Left ventricle myocardium inferior (tissue), 1 donor: ENCODE measurements at places on chromosomes 13 and 19. TPM values are rescaled to one million over a fixed set of nuclear protein-coding genes. Genes with fewer than 3 reads are reported as not detected.

GRCh38 chr13:30371649-30372265, 50.5 kb upstream of the UBE2L5 start:
- no peak for DNase-seq

DNA sequence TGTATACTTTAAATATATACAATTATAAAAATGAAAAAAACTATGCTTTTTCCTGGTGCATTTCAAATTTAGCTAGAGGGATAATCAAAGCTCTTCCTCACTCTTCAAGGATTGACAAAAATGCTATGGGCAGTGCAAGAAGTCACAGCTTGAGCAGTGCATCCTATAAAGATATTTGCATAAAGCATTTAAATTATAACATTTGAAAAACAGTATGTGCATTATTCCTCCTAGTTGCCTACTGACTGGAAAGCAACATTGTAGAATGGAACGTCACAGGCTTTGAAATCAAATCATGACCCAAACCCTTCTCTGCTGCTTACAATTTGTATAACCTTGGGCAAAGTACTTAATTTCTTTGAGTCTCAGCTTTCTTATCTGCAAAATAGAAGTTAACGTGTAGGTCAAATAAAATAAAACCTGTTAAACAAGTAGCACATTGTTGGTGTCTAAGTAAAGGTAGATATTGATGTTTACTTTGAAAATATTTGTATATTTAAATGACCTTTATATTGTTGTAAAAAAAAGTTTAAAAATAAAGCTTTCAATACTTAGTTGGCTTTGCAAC, 9.2 kb upstream of the KLHL1 start:
- no peak for DNase-seq

The ZNF266 gene
- total RNA-seq, result 8.8 TPM

GRCh38 chr13:96744367-96745331, 249.6 kb downstream of the OXGR1 start:
- DNase-seq, result no peak

DNA sequence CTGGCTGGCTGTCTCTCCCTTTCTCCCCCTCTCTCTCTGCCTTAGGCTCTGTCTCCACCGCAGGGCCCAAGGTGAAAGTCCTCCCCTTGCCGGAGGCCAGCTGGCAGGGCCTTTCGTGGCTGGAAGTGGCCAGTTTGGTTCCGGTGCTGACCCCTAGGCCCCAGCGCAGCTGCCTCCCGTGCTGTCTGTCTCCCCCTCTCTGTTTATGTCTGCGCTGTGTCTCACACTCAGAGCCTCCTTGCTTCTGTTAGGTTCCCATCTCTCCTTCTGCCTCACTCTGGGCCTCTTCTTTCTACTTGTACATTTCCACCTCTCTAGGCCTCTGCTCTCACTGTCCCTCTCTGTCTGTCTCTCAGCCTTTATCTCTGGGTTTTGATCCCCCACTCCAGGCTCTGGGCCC, 13.1 kb downstream of the CCDC97 start:
- DNase-seq, result peak; percentile 45

DNA sequence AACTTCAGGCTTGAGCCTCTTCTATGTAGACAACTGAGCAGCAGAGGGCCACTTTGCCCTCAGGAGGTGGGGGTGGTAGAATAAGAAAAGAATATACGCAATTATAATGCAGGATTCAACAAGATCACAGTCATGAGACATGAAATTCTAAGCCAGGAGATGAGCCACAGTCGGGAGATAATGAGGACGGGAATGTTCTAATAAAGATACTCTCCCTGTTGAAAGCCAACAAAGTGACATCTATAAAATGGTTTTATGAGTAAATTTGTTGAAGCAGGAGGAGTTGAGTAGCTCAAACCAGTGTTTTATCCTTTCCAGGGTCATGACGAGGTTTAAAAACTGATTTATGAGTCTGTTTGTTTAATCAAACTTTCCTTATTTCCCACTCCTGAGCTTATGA, 152.0 kb upstream of the SERP2 start:
- no peak for DNase-seq

GRCh38 chr19:44718441-44719261, 19.7 kb downstream of the CEACAM16 start:
- DNase-seq, result peak; percentile 78

GRCh38 chr13:23468811-23469210, 35.3 kb upstream of the SACS start:
- DNase-seq, result no peak

The LHB gene
- not detected for total RNA-seq

DNA sequence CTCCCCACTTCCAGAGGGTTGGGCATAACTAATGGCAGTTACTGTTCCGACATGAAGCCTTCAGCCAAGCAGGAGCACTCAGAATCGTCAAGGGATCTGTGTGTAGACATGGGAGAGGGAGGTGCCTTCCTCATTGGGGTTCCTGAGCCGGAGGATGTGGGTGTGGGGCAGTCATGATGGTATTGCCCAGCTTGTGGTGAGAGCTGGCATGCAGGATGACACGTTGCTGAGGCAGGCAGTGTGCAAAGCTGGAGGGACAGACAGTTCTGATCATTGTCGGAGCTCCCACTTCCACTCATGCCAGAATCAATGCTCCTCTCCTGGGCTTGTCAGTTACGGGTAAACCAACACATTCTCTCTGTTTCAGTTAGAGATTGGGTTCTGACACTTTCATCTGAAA, 83.9 kb upstream of the TSC22D1 start:
- DNase-seq, result no peak

DNA sequence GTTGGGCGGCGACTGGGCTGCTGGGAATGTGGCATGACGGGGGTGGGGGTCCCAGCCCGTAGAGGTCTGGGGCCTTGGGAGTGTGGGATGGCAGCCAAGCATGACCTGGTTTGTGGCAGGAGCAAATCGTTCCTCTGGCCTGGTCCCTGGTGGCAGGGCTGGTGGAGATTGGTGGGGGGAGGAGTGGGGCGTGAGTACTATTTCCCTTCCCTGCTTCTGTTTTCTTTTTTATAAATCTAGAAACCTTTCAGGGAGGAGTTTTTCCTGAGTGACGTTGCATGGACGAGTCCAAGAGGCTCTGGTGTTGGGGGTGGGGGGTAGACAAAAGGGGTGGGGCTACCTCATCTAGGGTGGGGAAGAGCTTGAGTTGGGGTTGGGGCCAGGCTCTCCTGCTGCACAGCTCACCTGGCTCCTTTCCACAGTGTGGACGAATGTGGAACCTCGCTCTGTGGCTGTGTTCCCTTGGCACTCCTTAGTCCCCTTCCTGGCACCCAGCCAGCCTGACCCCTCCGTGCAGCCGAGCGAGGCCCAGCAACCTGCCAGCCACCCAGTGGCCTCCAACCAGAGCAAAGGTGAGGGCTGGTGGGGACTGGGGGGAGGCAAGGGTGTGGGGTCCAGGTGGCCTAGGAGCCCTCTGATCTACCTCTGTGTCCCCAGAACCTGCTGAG, 15.4 kb upstream of the PRR19 start:
- DNase-seq, result peak; percentile 52

GRCh38 chr13:98026457-98026857, 73.0 kb downstream of the IPO5 start:
- no peak for DNase-seq

The ZNF546 gene
- 7.8 TPM for total RNA-seq

The HIPK4 gene
- not detected for total RNA-seq

The KIRREL2 gene
- not detected for total RNA-seq

The TMEM145 gene
- 0.36 TPM for total RNA-seq

GRCh38 chr19:10061717-10062310, 24.3 kb upstream of the SHFL start:
- no peak for DNase-seq

The S1PR4 gene
- 0.60 TPM for total RNA-seq

The METTL21C gene
- total RNA-seq, result not detected

- no peak for DNase-seq
Observed at GRCh38 chr13:36763126-36763722, 55.8 kb upstream of the RFXAP start.

DNA sequence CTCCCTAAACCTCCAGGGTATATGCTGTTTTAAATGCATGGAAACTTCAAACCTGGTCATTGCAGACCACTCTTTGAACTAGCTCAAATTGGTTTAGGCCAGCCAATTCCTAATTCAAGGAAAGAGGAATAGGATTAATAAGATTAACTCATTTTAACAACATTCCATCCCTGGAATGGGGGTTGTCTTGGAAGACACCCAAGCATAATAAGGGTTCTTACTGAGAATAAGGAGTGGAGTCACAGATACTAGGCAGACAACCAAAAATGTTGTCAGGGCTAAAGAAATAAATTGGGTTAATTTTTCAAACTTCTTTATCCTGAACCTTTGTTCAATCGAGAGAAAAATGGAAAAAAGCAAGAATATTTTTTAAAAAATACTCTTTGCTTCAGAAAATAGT, 186.2 kb downstream of the PCDH9 start:
- no peak for DNase-seq

- peak; percentile 56 for DNase-seq
Observed at GRCh38 chr19:3366753-3367627, 607 bp downstream of the NFIC start.

DNA sequence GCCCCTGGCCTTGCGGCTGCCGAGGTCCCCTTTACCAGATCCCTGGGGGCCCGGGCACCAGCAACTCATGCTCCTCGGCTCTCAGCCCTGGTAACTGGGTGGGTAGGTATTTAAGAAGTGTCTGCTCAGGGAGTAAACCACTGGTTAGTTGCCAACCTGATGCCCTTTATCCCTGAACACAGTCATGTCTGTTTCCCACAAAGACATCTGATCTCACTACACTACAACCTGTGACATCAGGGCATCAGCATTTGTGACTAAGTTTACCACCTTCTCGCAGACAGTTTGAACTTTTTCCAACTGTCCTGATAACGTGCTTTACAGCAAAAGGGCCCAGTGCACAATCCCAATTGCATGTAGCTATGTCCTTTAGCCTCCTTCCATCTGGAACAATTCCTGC, 22.0 kb downstream of the GGACT start:
- DNase-seq, result no peak

DNA sequence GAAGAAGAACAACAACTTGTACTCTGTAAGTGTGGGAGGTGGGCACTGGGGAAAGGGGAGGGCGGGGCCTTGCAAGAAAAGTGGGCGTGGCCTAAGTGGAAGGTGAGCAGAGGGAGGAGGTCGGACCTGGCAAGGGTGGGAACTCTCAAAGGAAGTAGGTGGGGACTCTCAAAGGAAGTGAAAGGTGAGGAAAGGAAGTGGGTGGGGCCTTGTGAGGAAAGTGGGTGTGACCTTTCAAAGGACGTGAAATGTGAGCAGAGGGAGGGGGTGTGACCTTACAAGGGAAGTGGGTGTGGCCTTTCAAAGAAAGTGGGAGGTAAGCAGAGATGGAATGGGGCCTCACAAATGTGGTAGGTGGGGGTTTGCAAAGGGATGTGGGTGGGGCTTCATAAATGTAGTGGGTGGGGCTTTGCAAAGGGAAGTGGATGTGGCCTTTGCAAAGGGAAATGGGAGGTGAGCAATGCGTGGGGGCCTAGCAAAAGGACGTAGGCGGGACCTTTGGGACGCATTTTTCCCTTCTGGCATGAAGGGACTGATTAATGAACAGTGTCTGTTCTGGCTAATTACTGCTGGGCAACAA, 25.9 kb downstream of the ACSBG2 start:
- no peak for DNase-seq

The CEACAM21 gene
- 0.60 TPM for total RNA-seq

DNA sequence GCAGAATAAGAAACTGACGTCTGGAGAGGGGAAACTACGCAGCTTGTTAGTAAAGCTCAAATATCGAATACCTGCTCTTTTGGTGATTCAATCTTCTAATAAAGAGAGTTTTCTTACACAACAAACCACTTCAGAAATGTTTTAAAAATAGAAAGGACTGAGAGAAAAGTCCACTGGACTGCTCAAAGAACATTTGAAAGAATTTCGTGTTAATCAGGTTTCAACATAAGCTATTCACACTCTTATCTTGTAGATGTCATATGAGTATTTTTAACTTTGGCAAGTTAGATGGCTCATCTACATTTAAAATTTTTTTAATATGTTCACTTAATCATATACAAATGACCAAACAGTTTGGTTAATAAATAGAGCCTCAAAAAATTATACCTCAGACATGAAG, 95.6 kb upstream of the FAM216B start:
- no peak for DNase-seq
